Ovary (tissue), 10 donors: ENCODE measurements at places on chromosomes 7 and 10.

GRCh38 chr7:86867163-86867762 is 192.2 kb downstream of the ELAPOR2 start:
- no peak for DNase-seq

GRCh38 chr10:53013201-53013810 is 240.7 kb upstream of the MBL2 start:
- no peak for DNase-seq

DNA sequence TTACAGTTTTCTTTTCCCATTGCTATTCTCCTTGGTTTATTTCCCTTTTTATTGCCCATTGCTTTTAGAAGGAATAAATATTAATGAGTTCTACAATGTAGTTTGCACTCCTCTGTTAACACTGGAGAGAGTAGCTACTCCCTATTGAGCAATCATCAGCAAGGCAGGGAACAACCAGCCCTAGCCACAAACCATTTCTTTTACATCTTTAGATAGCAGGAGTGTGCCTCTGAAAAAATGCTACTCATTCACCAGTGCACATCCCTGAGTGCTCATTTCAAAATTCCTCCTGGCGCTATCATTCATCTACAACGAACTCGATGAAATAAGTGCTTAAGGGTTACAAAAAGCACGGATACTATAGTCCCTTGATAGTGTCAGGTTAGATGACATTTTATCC is 252.9 kb downstream of the THSD7A start:
- no peak for DNase-seq

DNA sequence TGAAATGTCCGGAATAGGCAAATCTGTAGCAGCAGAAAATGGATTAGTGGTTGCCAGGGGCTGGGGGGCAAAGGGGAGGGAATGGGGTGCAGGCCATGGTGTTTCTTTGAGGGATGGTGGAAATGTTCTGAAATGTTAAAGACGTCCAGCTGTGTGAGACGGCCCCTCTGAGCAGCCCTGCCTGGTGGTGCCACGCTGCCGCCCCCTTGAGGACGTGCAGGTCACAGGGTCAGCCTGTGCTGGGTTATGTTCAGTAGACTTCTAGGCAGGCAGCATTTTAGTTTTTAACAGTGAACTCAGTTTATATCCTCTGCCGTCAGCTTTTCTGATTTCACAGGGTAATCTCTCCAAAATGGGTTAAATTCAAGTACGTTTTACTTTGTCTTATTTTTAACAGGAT is 9.4 kb downstream of the NUB1 start:
- no peak for DNase-seq

DNA sequence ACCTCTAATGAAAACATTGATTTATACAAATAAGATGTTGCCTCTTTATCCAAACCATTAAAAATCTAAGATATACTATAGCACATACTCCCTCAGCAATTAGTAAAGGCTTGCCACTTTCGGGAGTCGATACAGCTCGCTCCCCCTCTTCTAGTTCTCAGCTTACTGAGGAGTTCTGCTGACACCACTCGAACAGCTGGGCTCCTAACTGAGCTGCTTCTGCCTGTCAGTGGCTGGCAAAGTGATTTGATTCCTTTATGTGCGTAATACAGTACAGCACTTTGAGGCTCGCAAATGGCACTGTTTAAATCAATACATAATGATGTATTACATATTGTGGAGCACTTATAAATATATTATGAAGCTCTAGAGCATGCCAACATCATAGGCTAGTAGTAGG is 241.8 kb downstream of the CREB5 start:
- no peak for DNase-seq

- no peak for DNase-seq
Measured at GRCh38 chr10:60042914-60043313, 136.6 kb upstream of the CCDC6 start.

GRCh38 chr7:43621729-43622448 is 39.0 kb downstream of the STK17A start:
- no peak for DNase-seq

DNA sequence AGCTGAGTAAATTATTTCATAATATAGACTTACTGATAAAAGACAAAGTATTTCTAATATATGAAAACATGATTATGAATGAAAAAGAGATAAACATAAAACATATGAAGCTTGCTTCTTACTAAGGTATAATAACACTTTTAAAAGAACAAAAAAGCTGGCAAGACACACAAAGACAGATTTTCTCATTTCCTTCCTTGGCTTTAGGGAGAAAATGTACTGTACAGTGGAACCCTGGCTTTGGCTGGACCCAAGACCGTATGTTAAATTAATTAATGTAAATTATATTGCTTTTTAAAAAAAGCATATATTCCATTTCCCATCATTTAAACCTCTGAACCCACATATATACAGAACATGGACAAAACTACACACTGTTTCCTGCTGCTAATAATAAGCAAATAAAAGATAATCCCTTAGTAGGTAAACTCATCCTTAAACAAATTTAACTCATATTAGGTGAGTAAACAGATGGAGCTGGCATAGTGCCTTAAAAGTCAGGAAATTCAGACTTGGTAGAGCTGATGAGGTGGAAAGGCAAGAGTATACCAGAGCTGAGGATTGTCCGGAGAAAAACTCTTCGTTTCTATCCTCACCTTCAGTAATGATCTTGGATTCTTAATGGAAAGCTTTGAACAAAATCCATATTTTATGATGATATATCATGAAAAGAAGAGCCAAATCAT is 1016.4 kb upstream of the KCND2 start:
- no peak for DNase-seq

DNA sequence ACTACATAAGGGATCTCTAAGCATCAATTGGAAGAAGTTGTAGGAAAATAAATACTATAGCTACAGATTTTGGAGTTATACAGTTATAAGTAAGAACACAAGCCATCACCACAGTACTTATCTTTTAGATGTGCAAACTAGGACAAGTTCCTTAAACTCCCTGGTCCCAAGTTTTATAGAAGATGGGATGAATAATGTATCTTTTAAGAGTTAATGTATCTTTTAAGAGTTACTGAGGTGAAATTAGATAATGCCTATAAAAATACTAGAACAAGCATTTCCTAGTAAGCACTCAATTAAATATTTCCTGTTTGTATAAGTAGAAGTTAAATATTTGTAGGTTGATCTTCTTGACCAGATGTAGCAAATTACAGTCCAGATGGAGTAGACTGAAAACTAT is 56.8 kb downstream of the SEMA3A start:
- DNase-seq = no peak

DNA sequence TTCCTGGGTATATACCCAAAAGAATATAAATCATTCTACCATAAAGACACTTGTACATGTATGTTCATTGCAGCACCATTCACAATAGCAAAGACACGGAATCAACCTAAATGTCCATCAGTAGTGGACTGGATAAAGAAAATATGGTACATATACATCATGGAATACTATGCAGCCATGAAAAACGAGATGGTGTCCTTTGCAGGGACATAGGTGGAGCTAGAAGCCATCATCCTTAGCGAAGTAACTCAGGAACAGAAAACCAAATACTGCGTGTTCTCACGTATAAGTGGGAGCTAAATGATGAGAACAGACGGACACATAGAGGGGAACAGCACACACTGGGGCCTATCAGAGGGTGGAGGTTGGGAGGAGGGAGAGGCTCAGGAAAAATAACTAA is 183.7 kb upstream of the CELF2 start:
- no peak for DNase-seq
